ENCODE measurements at places on chromosomes 6 and 20.

DNA sequence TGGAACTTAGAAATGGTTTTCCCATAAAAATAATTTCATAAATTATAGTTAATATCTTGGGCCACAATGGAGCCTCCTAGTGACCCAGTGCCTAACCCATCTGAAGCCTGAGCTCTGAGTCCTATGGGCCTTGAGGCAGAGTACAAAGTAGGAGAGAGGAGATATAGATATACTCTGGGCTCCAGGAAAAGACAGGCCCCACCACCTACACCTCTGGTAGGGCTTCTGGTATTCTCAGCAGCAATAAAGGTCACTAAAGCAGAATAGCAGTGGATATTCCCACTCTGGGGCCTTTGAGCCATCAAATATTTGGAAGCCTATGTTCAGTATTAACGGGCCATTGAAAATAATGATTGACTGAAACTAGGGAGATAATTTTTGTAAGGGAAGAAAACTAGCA is 24.1 kb downstream of the CYP39A1 start:
- no peak for DNase-seq

- no peak for DNase-seq
These were observed 750 bp downstream of the MAP7 start for GRCh38 chr6:136549300-136550044.

DNA sequence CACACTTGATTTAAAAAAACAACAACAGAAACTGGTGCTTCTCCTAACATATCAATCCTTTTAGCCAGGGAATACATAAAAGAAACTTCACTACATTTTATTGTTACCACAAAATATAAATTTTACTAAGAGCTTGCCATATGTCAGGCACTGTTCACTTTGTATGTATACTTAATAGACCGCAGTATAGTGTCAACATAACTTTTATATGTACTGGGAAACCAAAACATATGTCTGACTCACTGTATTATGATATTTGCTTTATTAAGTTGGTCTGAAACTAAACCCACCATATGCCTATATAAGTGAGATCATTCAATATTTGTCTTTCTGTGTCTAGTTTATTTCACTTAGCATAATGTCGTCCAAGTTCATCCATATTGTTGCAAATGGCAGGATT is 108.4 kb downstream of the KLHL32 start:
- DNase-seq = no peak

- no peak for DNase-seq
These were observed 113.1 kb downstream of the BMP7 start for GRCh38 chr20:57153238-57153905.

DNA sequence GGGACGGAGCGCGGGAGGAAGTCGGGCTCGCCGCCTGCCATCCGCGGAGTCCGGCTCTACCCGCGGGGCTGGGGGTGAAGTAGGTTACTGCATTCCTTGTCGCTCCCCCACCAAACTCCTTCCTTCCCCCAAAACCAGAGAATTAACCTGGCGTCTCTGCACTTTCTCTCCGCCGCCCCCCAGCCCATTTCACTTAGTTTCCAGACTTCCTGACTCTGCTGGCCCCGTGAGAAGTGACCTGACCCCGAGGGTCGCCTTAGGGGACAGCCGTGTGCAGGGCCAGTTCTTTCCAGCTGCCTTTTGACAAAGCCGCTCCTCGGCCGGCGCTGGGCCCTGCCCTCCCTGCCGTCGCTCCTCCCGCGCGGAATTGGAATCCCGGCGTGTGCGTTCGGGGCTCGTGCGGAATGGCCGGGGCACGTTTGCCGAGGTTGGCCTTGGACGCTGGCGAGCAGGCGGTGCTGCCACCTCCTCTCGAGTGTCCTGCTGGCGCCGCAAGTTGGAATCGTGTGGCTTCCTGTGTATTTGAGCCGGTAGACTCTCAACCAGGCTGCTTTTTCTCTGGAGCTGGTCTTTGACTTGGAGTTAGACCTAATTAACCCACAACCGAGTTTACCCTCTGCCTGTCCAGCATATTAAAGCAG is 650 bp downstream of the DCBLD1 start:
- no peak for DNase-seq

GRCh38 chr6:170227521-170227983 is 63.3 kb downstream of the DLL1 start:
- no peak for DNase-seq

DNA sequence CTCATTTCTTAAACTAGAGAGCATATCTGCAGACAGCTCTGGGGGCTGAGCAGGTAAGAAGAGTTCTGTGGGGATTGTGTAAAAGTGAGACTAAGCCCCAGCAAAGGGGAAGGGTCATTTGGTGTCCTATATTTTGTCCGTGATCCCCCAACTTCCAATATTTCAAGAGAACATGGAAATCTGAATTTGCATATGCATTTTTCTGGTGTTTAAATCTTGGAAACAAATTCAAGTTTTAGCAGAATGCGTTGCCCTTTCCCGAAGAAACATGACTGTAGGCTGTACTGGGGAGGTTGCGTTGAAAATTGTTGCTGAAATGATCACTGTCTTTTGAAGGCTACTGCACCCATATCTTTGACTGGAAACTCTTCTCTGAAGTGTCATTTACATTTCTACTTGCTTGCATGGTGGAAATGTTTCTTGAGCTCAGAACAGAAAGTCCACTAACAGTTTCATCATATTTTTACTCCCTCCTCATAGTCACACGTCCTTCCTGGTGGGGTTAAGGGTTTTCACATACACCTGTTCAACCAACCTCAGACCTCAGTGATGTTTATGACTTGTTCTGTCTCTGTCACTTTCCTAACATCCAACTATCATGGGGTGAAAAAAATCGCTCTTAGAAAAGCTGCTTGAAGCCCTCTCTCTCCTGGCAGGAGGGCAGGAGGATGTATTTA is 140.3 kb downstream of the BCAS1 start:
- DNase-seq = no peak

DNA sequence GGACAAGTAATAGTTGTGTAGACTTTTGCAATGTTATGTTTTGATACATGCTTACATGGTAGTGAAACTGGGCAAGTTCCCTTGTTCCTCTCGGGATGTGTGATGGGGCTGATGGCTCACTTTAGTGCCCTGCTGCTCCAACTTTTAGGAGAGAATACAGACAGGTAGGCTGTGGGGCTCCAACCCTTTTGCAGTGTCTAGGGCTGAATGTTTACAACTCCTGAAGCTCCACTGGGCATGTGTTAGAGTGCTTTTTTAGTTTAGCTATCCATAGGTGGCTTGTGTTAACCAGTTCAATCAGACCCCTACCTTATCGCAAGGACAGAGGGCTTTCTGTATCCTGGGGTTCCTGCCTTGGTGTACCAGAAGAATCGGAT is 33.8 kb downstream of the SERPINB6 start:
- no peak for DNase-seq

DNA sequence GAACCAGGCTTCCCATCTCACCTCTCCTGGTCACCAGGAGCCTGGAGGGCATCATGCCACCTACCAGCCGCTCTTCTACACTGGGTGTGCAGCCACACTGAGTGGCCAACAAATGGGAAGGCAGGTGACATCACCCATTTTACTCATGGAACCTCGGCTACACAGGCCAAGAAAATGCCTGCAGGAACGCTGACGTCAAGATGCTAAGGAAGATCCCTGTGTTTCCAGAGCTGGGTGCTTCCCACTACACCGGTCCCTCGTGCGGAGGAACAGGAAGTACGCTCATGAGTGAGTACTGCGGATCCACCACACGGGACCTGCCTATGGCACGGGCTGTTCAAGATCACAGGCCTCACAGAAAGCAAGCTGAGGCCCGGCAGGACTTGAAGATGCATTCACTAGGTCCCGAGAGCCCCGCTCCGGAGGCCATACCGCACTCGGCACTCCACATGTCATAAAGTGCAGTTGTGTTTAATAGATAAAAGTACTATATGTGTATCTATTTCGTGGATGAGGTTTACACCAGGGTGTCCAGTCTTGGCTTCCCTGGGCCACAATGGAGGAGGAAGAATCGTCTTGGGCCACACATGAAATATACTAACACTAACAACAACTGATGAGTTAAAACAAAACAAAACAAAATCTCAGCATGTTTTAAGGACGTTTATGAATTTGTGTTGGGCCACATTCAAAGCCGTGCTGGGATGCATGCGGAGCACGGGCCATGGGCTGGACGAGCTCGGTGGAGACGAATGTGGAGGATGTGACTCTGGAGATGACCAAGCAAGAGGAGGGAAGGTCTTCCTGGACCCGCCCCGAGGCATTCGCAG is 257.9 kb downstream of the THBS2 start:
- no peak for DNase-seq

GRCh38 chr20:41222296-41222695 is 85.0 kb downstream of the PLCG1 start:
- DNase-seq = no peak

- no peak for DNase-seq
These were observed 78.0 kb upstream of the AGPAT4 start for GRCh38 chr6:161351858-161352257.

DNA sequence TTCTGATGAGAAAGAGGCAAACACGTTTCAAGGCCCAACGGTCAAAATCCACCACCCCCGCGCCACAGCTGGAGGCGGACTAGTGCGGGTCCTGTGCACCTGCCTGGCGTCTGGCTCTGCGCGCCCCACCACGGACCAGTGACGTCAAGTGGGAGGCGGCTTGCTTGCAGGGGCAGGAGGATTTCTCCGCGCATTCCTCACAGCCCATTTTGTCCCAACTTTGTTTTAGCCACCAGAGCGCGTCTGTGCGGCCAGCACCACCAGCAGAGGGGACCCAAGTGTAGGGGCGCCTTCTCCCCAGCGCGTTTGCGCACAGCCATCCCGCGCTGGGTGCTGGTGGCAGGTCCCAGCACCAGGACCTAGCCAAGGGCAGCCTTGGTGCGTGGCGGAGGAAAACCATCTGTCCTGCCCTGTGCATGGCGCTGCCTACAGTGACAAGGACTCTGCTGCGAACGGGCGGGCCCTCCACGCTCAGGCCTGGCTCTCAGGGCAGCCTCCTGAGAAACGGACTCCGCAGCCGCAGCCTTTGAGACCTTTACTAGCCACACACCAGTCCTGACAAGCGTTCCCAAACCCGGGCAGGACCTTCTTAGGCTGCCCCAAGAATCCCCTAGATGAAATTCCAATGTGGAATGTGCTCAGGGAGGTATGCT is 194.8 kb upstream of the EXOC2 start:
- DNase-seq = no peak

DNA sequence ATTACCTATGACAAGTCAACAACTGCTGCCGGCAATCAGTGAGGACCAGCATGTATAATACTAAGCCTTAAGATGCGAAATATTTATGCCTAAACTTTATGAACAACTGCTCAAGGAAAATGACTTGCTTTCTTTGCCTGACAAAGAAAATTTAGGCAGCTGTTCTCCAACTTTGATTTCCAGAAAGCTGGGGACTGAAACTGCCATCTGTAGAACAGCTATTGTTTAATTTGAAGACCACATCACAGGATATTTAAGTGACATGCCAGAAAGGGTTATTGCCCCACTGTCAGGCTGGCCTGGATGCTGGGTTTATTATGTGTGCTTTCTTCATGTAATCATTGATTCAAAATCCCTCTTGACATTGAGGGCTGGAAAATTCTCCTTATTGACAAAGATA is 153.9 kb upstream of the ENPP5 start:
- DNase-seq = no peak

- no peak for DNase-seq
These were observed 1.5 kb upstream of the EBF4 start for GRCh38 chr20:2691127-2691526.

GRCh38 chr20:45206725-45207124 is at the start of gene SEMG1:
TSS of gene SEMG1 (plus strand) at chr20:45207033. CDS start at chr20:45207054, 21 bp downstream.
- no peak for DNase-seq

- DNase-seq = no peak
These were observed 39.8 kb upstream of the SLCO4A1 start for GRCh38 chr20:62602550-62602949.

DNA sequence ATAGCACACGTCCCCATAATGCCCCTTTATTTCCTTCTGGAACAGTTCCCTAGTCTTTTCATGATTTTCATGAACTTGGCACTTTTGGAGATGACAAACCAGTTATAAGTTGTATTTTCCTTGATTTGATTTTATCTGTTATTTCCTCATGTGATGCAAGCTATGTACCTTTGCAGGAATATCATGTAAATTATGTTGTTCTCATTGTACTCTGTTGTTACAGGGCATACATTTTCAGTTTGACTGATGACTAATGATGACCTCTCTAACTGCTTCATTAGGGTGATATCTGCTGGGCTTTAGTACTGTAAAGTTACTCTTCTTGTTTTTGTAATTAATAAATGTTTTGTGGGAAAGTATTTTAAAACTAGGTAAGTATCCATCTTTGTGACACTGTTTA is 147.3 kb downstream of the ZFAND3 start:
- no peak for DNase-seq

DNA sequence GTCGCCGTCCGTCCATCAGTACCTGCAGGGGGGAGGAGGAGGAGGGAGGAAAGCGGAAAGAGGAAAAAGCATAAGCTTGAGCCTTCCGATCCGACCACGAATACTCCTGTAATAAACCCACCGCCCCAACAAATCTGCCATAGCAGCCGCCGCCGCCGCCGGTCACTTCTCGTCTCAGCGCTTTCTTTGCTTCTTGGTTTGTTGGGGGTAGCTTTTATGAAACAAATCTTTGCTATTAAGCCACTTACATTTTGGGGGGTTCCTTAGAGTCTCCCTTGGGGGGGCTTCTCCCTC is 277 bp downstream of the ADGRB3 start:
- no peak for DNase-seq

Data from effector CD4-positive, alpha-beta T cell (primary cell).